ENCODE measurements at places on chromosomes 16 and 17.

DNA sequence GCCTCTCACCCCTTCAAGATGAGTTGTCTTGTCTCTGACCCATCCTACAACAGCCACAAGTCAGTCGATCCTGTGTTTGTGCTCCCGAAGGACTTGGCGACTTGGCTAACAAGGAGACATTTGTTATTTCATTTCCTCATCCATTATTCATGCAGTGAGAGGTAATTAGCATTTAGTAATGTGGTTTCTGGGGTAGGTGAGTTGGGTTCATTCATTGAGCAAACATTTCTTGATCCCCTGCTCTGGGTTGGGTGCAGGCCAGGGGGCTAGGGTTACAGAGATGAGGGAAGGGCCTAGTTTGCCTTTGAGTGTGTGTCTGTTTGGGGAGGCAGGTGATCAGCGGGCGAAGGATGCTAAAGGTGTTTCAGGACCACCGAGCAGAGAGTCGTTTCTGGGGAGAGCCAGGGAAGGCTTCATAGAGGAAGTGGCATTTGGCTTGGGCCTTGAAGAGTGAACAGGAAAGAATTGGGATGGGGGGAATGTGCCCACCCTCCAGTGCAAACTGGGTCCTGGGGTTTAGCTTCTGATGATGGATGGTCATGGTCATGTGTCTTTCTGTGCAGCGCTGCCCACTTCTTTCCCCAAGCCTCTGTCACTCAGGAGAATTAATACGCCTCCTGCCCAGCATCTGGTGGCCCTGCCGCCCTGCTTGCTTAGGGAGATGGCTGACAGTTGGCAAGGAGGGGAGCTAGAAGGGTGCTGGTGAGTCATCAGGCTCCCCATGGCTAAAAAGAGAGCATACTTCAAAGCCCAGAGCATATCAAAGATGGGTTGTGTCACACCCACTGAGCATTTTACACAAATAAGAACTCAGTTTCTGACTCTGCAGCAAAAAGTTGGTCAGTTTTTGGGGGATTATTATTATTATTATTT lies 38.5 kb downstream of the MSI2 start:
- no peak for DNase-seq

DNA sequence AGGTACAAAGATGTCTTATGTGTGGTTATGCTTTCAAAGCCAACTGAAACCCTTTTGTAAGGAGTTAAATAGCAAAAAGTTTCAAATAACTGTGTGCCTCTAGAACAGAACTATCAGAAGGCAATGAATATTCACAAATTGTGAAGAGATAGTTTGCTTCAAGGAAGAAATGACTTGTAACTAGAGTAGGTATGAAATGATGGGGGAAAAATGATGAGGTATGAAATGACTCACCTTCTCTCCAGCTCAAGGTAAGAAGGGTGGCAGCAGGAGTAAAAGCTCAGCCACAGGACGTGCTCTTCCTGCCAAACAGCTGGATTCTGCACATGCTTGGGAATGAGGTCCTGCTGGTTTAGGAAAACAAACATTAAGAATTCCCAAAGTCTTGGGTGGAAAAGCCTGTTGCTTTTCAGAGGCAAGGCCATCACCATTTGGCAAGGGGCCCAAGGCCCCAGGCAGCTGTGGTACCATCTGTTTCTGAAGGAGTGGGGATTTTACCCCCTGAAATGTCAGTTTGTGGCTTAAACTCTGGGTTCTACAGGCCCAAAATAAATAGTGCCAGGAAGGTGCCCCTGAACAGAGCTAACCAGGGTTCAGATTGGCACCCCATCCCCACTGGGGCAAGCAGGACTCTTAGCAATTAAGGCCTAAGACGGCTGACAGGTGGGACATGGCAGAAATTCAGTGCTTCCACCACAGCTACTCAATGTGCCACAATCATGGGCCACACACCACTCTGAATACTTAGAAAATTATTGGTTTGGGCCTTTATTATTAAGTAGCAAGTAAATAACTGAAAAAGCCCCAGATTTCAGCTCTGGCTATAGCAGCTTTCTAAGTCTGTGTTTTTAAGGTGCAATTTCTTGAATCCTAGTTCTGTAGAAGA lies 13.3 kb downstream of the HERPUD1 start:
- no peak for DNase-seq

DNA sequence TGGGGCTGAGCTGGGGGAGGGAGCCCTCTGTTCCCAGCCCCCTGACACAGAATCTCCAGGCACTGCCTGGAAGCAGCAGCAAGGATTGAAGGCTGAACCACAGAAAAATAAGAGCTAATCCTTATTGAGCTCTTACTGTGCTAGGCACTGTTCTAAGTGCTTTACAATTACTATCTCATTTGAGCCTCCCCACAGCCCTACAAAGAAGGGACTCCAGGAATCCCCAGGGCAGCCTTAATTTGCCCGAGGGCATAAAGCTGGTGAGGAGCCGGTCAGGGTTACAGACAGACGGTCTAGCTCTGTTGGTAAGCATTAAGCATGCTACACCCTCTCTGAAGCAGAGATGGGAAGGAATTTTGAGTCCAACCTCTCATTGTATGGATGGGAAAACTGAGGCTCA lies 7.0 kb downstream of the SAMD14 start:
- no peak for DNase-seq

GRCh38 chr16:66921729-66922450 lies 3.2 kb upstream of the CDH16 start:
- no peak for DNase-seq

GRCh38 chr17:8287651-8288335 lies 677 bp upstream of the RANGRF start:
- DNase-seq = no peak

Measured in vagina (tissue), 2 donors.